ENCODE measurements at places on chromosomes 3 and 15.

GRCh38 chr15:88467935-88468528, 524 bp downstream of the MRPS11 start:
- DNase-seq = no peak

DNA sequence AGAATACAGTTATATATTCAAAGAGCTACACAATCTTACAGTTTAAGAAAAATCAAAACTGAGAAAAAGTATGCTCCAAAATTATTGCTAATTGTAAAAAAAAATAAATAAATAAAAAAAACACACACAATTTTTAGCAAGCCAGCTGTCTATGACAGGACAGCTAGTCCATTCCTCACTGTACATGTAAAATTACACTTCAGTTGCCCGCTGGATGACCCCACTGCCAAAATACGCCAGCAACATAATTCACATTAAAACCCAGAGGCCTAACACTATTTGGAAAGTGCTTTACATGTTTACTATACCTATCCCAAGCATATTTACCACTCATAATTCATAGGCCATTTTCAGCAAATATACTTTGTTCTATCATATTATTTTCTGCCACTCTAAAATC, 5.8 kb downstream of the MYO9A start:
- peak; percentile 1 for DNase-seq

- no peak for DNase-seq
These were observed 40.8 kb downstream of the KLHL25 start for GRCh38 chr15:85753791-85754452.

DNA sequence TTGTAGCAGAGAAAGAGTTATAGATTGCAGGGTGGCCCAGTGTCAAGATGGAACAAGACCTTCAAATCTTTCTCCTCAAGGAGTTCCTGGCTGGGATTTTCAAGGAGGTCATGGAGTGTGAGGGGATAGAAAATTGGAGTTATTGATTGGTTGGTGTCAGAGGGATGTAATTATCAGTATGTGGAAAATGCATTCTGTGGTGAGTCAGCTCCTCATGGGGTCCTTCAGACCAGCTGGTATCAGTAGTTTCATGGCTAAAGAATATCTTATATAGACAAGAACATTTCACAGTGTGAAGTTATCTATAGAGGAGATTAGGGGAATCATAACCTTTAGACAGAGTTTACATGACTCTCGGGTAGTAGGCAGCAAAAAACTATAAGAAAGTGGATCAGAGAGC, 1114.0 kb upstream of the GBE1 start:
- DNase-seq = no peak
